ENCODE measurements at places on chromosomes 2 and 18.

DNA sequence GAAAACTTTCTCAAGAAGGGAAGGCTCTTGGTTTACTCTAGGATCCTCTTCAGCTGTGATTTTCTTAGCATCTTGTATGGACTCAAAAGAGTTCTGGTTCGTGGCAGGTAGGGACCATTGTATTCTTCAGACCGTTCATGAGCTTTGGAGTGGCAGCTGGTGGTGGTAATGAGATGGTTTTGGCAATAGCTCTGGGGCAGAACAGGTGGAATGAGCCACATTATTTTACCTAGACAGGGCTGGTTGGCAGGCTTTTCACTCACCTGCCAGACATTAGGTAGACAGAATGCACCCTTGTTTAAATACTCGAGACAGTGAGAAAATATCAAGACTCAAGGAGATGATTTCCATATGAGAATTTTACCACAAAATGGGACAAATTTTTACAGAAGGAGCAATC lies 26.2 kb upstream of the MGAT5 start:
- H3K27ac ChIP-seq = no peak overlapping the region
- H3K4me3 ChIP-seq = no peak overlapping the region
- no peaks in the 10 kb centered on the region for H3K36me3 ChIP-seq
- no peaks in the 10 kb centered on the region for H3K27me3 ChIP-seq
- peaks cover 5% of the 10 kb centered on the region for H3K4me1 ChIP-seq

DNA sequence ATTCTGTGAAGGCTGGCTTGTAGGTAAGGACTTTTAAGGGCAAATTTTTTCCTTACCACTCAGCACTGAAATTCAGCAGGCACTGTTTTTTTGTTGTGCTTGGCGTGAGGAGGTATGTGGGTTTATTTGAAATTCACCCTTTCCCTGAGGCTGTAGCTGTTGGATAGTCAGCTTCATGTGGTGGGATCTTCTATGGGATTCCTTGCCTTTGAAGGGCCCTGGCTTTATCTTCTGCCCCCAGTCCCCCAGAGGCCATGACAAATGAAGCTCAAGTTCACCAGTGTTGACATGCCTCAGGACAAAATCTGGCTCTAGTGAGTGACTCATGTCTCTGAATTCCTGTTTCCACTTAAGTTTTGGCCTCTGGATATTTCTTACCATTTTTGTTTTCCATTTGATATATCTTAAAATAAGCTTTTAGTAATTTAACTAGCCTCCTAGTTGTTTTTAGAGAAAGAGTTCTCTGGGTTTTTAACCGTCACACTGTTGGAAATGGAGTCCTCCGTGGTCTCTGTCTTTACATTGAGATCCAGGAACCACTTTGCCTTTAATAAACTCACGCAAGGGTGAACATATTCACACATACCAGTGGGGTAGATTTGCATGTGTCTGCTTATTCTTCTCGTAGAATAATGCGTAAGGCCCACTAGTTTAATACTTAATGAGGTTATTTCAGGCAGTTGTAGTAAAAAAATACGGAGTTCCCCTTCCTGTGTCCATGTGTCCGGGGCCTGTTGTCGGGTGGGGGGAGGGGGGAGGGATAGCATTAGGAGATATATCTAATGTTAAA lies 211.1 kb upstream of the FAM98A start:
- no peak for DNase-seq
- no peaks in the 10 kb centered on the region for H3K4me1 ChIP-seq
- no peak overlapping the region for H3K4me3 ChIP-seq
- no peaks in the 10 kb centered on the region for H3K27me3 ChIP-seq

DNA sequence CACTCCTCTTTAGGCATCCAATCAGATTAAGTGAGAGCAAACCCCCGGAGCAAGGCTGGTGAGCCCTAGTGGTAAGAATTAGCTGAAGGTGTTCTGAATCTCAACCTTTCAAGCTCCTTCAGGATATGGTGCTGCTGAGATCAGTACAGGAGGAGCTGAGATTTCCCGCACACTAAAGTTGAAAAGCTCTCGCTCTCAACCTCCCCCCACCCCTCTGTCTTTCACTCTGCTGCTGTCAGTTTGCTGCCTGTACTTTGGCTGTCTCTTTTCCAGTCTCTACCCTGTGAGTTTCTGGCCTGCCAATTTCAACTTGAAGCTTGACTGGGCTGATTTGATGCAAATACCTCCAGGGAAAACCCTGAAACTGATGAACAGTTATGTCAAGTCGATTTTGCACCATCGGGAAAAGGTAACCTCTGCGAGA lies 15.7 kb downstream of the ZEB2 start:
- DNase-seq = no peak
- peaks cover 8% of the 10 kb centered on the region for H3K4me1 ChIP-seq
- no peak overlapping the region for H3K4me3 ChIP-seq
- no peaks in the 10 kb centered on the region for H3K36me3 ChIP-seq

GRCh38 chr2:200354833-200355751 lies 48.6 kb downstream of the SPATS2L start:
- H3K27ac ChIP-seq = no peak overlapping the region
- DNase-seq = no peak
- H3K4me3 ChIP-seq = no peak overlapping the region
- peaks cover 16% of the 10 kb centered on the region for H3K4me1 ChIP-seq
- no peaks in the 10 kb centered on the region for H3K27me3 ChIP-seq

GRCh38 chr2:155054712-155055111 lies 356.2 kb downstream of the KCNJ3 start:
- no peak overlapping the region for H3K27ac ChIP-seq
- DNase-seq = no peak
- H3K27me3 ChIP-seq = no peaks in the 10 kb centered on the region
- no peaks in the 10 kb centered on the region for H3K4me1 ChIP-seq
- no peaks in the 10 kb centered on the region for H3K36me3 ChIP-seq

DNA sequence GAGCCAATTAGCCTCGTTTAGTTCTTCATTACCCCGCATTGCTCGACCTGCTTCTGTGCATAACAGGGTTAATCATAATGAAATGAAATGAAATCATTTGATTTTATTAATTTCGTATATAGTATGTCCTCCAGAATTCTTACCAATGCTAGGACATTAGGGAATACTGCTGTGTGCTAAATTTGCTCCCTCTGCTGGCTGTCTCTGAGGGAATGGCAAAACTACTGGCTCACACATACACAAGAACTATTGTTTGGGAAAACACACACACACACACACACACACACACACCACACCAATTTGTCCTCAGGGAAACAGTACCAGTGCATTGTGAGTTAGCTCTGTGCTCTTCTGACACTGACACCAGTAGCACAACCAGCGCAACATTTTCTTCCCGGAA lies 273.3 kb upstream of the TCF4 start:
- H3K4me3 ChIP-seq = no peak overlapping the region
- H3K27me3 ChIP-seq = no peaks in the 10 kb centered on the region
- DNase-seq = peak; percentile 8

DNA sequence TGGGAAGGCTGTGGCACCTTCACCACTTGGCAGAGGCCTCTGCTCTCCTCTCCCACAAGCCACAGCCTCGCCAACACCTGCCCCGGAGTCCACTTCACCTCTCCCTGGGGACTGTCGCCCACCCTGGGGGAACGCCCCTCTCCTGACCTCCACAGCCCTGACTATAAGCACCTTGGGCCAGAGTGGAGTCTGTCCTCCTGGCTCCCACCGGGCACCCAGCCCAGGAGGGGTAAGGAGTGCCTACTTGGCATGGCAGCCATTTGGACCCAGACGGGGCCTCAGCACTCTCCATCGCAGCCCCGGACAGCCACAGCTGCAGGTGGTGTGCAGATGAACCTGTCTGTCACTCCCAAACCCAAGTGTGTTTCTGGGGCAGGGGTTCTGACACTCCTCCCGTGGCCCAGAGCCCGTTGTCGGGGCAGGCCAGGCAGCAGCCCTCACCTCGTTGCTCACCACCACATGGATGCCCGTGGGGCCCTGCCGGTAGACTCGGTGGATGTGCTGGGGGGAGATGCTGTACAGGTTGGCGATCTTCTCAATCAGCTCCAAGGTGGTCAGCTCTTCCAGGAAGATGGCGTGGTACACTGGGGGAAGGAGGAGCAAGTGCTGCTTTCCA lies 53.5 kb downstream of the TFCP2L1 start:
- H3K27ac ChIP-seq = peak overlapping the region; percentile 81
- no peak overlapping the region for H3K4me3 ChIP-seq
- no peaks in the 10 kb centered on the region for H3K27me3 ChIP-seq

GRCh38 chr2:66874411-66874810 lies 439.5 kb downstream of the MEIS1 start:
- no peak overlapping the region for H3K4me3 ChIP-seq
- H3K4me1 ChIP-seq = no peaks in the 10 kb centered on the region
- H3K27me3 ChIP-seq = no peaks in the 10 kb centered on the region
- no peak for DNase-seq

DNA sequence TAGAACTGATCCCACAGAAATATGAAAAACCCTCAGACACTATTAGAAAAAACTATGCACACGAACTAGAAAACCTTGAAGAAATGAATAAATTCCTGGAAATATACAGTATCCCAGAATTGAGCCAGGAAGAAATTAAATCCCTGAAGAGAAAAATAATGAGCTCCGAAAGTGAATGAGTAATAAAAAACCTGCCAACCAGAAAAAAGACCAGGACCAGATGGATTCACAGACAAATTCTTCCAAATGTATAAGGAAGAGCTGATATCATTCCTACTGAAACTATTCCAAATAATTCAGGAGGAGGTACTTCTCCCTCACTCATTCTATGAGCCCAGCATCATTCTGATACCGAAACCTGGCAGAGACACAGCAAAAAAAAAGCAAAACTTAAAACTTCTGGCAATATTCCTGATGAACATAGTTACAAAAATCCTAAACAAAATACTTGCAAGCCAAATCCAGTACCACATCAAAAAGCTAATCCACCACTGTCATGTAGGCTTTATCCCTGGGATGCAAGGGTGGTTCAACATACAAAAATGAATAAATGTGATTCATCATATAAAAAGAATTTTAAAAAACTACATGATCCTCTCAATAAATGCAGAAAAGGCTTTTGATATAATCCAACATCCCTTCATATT lies 1397.6 kb upstream of the DDX18 start:
- H3K4me1 ChIP-seq = no peaks in the 10 kb centered on the region
- no peak for DNase-seq
- H3K4me3 ChIP-seq = no peak overlapping the region

DNA sequence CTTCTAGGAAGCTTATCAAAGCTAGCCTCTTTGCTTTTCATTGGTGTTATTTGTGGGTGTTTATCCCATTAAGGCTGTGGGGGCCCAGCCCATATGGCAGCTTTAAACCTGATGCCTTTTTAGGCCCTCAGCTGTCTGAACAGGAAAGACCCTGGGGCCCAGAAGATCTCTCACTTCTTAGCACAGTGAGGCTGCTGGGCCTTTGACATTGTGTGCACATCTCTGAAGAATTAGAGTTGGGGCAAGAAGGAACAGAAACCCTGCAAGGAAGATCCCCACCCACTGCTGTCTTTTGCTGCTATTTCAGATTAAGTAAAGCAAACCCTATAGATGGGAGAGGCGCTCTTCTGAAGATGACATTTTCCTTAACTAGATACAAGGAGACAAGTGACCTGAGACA lies 250.0 kb downstream of the SMAD2 start:
- H3K4me1 ChIP-seq = no peaks in the 10 kb centered on the region
- H3K27ac ChIP-seq = no peak overlapping the region
- H3K4me3 ChIP-seq = no peak overlapping the region

DNA sequence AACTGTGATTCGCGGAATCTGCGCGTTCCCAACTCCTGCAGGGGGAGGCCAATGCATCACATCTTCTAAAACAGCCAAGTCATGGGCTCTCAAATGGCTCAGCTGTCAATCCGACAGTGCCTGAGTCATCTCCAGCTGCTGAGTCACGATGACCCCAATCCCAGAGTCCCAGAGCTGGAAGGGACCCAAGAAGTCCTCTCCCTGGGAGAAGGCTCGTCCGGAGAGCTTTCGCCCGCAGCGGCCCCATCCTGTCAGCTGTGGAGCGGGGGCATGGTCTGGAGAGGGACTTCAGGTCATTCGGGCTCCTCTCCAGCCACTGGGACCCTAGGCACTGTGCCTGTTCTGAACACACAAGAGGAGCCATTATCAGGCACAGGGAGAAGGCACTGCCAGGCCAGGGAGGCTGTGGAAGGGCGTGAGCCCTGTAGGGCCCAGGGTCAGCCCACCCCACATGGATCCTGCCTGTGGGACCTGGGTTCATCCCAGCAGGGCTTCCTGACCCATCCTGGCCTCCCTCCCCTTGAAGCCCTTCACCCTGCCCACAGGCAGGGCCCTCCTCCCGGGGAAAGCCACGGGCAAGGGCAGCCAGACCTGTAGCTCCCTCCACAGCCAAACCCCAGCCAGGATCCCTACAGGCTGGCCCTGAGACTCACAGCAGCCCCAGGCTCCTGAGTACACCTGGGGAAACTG lies 47.6 kb upstream of the GPC1 start:
- H3K27ac ChIP-seq = no peak overlapping the region
- no peaks in the 10 kb centered on the region for H3K27me3 ChIP-seq
- no peaks in the 10 kb centered on the region for H3K4me1 ChIP-seq
- H3K4me3 ChIP-seq = no peak overlapping the region
- DNase-seq = peak; percentile 16

- H3K36me3 ChIP-seq = no peaks in the 10 kb centered on the region
- no peaks in the 10 kb centered on the region for H3K4me1 ChIP-seq
- H3K27ac ChIP-seq = no peak overlapping the region
- no peaks in the 10 kb centered on the region for H3K27me3 ChIP-seq
- DNase-seq = no peak
- no peak overlapping the region for H3K4me3 ChIP-seq
These were observed 2.0 kb downstream of the ASPRV1 start for GRCh38 chr2:69959425-69959824.

DNA sequence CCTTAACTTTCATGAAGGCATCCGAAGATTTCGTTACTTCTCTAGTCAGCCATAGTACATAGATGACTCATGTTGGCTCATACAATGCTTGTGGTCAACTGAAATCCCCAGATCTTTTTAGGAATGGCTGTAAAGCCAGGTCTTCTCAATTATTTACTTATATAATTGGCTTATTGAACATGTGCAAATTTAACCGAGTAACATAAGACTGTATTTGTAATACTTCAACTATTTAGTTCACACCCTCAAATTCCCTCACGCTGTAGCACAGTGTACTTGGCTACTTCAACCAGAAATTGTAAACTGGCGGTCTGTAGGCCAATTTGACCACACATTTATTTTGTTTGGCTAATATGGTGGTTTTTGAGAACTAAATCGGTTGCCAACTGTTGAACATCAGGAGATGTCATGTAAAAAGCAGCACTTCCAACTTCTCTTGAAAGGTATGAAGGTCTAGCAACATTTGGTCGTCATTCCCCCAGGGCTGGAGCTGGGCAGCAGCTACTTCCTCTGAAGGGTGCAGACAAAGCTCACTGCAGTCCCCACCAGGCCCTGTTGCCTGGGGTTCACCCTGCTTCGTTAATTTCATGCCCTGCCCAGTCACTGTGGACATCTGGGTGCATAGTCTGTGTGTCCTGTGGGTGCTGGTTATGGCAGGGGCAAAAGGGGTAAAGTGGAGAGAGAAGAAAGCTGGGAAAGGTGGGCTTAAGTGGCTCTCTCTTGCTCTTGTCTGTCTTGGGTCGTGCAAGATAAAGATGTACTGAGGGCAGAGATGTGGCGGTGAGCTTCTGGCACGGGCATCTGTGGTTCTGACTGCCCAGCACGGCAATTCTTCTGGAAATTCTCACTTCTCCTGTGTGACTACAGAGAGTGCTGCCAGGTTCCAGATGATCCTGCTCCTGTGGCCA lies 3.2 kb upstream of the SH3RF3 start:
- no peak overlapping the region for H3K4me3 ChIP-seq
- no peak overlapping the region for H3K27ac ChIP-seq
- no peak for DNase-seq
- H3K27me3 ChIP-seq = no peaks in the 10 kb centered on the region
- H3K36me3 ChIP-seq = no peaks in the 10 kb centered on the region

Measured in thyroid gland (tissue), 4 donors.